T-helper 17 cell (primary cell): ENCODE measurements at places on chromosomes 3 and 15.
A peak's percentile ranks its signal among the peaks of the same experiment; 100 is the strongest.

DNA sequence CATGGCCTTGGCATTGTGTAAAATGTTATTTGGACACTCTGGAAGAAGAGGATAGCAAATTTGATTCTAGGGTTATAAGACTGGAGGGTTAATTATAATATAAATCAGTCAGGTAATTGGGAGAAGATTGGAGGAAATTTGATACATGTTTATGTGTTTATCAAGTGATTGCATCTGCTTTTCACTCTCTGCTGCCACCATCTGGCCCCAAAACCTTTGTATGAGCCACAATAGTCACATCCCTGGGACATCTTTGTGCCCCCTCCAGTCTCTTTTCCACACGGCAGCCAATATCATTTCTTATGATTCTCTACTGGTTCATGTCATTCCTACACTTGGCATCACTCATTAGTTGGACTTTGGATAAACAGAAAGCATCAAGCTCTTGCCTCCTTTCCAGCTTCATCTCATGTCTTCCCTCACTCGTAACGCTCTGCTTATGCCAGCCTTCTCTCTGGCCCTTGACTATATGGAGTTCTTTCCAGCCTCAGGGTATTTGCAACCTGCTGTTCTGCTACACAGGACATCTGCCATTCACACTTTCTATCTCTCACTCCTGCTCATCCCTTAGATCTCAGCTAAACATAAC is 602.3 kb upstream of the SUCLG2 start:
- no peaks in the 10 kb centered on the region for H3K4me1 ChIP-seq
- H3K4me3 ChIP-seq: no peak overlapping the region
- no peak for DNase-seq

DNA sequence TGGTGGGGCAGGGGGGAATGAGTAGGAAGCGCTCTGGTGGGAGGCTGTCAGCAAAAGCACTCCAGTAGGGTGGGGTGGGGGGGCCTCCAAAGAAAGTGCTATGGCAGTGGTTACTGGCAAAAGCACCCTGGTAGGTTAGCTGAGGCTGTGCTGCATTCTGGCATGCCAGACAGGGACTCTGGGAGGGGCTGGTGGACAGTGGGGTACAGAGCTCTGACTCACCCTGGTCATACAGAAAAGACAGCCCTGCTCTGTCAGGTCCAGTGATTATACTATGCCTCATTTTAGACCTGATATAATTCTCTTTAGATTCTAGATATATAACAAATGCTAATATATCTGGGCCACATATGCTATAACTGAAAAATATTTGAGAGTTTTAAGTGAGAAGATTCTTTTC is 82.8 kb upstream of the CPNE4 start:
- DNase-seq: no peak
- no peaks in the 10 kb centered on the region for H3K4me1 ChIP-seq
- no peak overlapping the region for H3K27ac ChIP-seq
- no peak overlapping the region for H3K4me3 ChIP-seq

GRCh38 chr3:12287727-12288181 is 1.1 kb upstream of the PPARG start:
- peaks cover 6% of the 10 kb centered on the region for H3K4me1 ChIP-seq
- peaks cover 37% of the 10 kb centered on the region for H3K27me3 ChIP-seq
- no peaks in the 10 kb centered on the region for H3K36me3 ChIP-seq
- peak; percentile 22 for DNase-seq
- no peak overlapping the region for H3K27ac ChIP-seq
- H3K4me3 ChIP-seq: peak overlapping the region; percentile 81

- no peaks in the 10 kb centered on the region for H3K27me3 ChIP-seq
- H3K4me3 ChIP-seq: peak overlapping the region; percentile 95
- peaks cover 6% of the 10 kb centered on the region for H3K36me3 ChIP-seq
These were observed 793 bp downstream of the SLC30A4 start for GRCh38 chr15:45521596-45522327.

GRCh38 chr3:8290611-8291010 is 211.0 kb upstream of the LMCD1 start:
- peaks cover 21% of the 10 kb centered on the region for H3K27me3 ChIP-seq
- no peak overlapping the region for H3K27ac ChIP-seq
- no peak for DNase-seq
- H3K4me3 ChIP-seq: no peak overlapping the region
- peaks cover 4% of the 10 kb centered on the region for H3K36me3 ChIP-seq
- peaks cover 3% of the 10 kb centered on the region for H3K4me1 ChIP-seq

DNA sequence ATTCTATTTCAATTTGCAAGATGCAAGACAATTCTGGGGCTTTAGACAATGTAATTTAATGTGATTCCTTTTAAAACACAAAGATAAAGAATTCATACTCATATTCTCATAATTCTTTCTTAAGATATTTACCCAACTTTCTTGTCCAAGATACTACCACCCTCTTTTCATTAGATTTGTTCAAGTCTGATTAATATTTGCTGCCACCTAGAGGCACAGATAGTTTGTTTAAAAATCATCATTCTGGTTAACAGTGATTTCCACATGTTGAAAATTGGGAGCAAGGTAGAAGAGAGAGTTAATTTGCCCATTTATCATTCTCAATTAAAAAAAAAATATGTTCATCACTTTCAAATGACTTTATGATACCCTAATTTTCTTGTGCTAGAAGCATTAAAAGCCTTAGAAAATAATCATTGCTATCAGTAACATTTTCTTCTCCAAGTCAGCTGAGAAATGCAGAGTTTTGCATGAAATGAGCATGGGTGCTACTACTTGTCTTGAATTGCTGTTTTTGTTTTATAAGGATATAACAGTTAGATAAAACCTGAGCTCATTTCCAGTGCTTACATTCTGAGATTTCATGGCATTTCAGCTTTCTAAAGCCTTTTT is 11.6 kb downstream of the TAMM41 start:
- no peak overlapping the region for H3K4me3 ChIP-seq
- H3K36me3 ChIP-seq: no peaks in the 10 kb centered on the region
- H3K27ac ChIP-seq: no peak overlapping the region
- no peaks in the 10 kb centered on the region for H3K4me1 ChIP-seq
- no peak for DNase-seq

- no peak for DNase-seq
- no peak overlapping the region for H3K27ac ChIP-seq
- H3K4me1 ChIP-seq: peaks cover 4% of the 10 kb centered on the region
- H3K36me3 ChIP-seq: peaks cover 4% of the 10 kb centered on the region
- H3K4me3 ChIP-seq: no peak overlapping the region
- H3K27me3 ChIP-seq: peaks cover 53% of the 10 kb centered on the region
These were observed 101.2 kb downstream of the TPRA1 start for GRCh38 chr3:127489357-127489756.

- peaks cover 60% of the 10 kb centered on the region for H3K27me3 ChIP-seq
- no peak overlapping the region for H3K4me3 ChIP-seq
- H3K4me1 ChIP-seq: no peaks in the 10 kb centered on the region
These were observed 13.3 kb downstream of the TAFA4 start for GRCh38 chr3:68919000-68919399.

DNA sequence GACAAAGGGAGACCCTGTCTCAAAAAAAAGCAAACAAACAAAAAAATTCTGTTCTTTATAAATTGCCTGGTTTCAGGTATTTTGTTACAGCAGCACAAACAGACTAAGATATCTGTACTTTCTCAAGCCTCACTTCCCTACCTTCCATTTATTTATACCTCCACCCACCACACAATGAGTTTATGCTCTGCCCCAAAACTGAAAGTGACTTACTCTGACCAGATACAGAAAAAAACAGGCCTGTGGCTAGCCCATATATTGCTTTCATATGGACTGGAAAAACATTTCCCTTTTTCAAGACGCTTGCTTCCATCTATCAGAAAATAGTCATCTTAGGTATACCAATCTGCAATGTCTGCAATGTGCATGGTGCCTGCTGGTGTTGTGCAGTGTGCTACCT is 8.7 kb upstream of the GPD1L start:
- H3K27ac ChIP-seq: no peak overlapping the region
- peaks cover 11% of the 10 kb centered on the region for H3K27me3 ChIP-seq
- H3K4me1 ChIP-seq: no peaks in the 10 kb centered on the region

DNA sequence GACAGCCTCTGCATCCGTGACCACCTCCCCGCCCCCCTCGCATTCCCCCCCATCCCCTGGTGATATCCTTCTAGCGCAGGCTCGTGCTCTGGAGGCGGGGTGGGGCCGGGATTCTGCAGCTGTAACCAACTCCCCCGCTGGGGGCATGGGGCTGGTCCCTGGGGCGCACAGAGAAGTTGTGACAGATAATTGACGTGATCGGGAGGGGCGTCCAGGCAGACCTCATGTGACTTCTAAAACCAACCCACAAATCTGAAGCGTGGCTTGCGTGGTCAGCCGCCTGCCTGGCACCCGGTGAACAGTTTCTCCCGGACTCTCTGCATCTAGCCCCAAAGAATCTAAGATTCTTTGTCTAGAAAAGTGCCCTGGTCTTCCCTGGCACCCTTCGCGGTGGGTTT is 100.6 kb upstream of the IGF1R start:
- H3K27ac ChIP-seq: no peak overlapping the region
- H3K4me3 ChIP-seq: peak overlapping the region; percentile 87
- peaks cover 57% of the 10 kb centered on the region for H3K27me3 ChIP-seq

DNA sequence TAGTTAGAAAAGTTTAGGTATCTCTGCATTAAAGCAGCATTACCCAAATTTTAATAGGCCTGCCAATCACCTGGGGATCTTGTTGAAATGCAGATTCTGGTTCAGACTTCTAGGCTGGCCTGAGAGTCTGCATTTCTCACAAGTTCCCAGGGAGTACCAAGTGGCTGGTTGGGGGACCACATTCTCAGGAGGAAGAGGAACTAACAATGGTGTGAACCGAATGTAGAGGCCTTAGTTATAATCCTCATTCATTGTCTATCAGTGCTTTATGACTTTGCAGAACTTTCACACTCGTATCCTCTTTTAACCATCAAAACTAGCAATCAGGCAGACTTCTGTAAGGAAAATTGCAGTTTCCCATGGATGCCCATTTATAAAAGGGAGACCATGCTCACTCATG is 38.2 kb upstream of the UBE2E1 start:
- H3K36me3 ChIP-seq: no peaks in the 10 kb centered on the region
- no peak overlapping the region for H3K27ac ChIP-seq
- H3K4me3 ChIP-seq: no peak overlapping the region
- DNase-seq: no peak
